ENCODE measurements at places on chromosomes 2 and 18.

- no peak for DNase-seq
Observed at GRCh38 chr2:15006667-15007066, 374.1 kb downstream of the LRATD1 start.

GRCh38 chr2:206127656-206128055 lies 31.6 kb downstream of the NDUFS1 start:
- no peak for DNase-seq

DNA sequence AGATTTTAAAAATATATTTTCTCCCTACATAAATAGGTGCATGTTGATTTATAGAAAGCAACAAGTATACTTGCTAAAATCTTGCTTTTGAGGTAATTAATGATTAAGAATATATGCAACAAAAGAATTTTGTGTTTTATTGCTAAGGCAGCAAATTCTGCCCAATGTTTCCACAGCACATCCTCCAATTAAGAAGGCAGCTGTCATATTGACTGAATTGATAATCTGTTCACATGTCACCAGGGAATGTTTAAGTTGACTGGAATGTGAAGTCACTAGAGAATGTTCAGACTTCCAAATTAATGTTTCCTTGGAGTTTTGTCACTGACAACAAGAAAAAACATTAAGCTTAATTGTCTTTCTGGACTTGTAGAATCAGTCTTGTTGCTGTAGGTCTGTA lies 1602.7 kb upstream of the SLC39A10 start:
- DNase-seq = no peak

- DNase-seq = no peak
Observed at GRCh38 chr2:8701681-8702379, 20.0 kb downstream of the ID2 start.

- no peak for DNase-seq
Observed at GRCh38 chr18:79826966-79827365, 29.2 kb downstream of the KCNG2 start.

- DNase-seq = no peak
Observed at GRCh38 chr2:240256704-240257637, 116.5 kb upstream of the OTOS start.

DNA sequence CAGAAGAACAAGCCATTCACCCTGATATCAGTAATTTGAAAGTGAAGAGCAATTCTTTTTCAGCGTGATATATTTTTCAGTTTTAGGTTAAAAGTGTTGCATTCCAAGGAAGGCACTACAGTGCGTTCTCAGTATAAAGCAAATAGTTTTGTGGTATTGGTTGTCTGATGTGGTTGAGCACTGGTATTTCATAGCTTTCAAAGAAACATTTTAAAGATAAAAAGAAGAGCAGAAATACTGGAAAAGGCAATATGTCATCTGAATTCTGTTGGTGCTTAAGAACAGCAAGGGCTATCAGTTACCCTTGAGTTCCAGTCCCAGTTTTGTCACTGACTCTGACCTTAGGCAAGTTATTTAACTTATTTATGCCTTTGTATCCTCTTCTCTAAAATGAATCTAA lies 191.6 kb downstream of the BABAM2 start:
- no peak for DNase-seq

- no peak for DNase-seq
Observed at GRCh38 chr2:233513953-233514655, 52.5 kb downstream of the USP40 start.

- no peak for DNase-seq
Observed at GRCh38 chr2:200962811-200963123, 693 bp downstream of the ORC2 start.

GRCh38 chr2:58099096-58099769 lies 52.6 kb downstream of the VRK2 start:
- DNase-seq = no peak

GRCh38 chr18:57175532-57175931 lies 28.6 kb downstream of the BOD1L2 start:
- DNase-seq = no peak
